ENCODE measurements at places on chromosomes 3 and 15.

GRCh38 chr3:168117853-168118313 lies 22.2 kb upstream of the GOLIM4 start:
- DNase-seq = no peak

DNA sequence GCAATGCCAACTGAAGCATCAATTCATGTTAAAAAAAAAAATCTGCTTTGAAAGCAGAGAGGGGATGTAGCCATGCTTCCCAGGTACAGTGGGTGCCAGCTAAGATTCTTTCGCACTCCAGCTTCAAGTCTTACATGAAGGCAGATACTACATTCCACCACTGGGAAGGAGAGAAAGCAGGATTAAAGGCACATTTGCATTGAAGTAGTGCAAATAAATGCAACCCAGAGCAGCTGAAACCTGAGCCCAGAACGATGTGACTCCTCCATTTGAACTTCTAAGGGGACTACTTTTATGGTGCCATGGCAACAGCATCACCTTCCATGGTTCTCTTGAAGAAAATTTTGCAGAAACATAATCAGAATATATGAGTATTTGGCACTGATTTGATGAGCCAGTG lies 19.1 kb upstream of the GJD2 start:
- no peak for DNase-seq

- DNase-seq = no peak
Observed at GRCh38 chr15:51253366-51253765, 85.0 kb downstream of the CYP19A1 start.

- no peak for DNase-seq
Observed at GRCh38 chr3:123004201-123004918, 23.2 kb downstream of the SEMA5B start.

DNA sequence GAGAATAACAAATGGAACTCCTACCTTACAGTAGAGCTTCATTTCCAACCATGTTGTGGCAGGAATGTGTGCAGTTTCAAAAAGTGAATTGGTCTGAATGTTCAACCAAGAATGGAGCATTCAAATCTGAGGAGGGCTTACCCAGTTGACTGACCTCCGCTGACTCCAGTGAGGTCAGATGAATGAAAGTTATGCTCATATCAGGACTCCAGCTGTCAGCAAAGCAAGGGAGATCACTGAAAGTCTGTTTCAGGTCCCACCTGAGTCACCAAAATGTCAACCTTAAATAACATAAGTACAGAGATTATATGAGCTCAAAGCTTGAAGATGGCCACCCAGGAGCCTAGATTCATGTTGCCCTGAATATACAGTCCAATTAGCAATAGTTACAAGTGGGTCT lies 473.5 kb downstream of the RBMS3 start:
- no peak for DNase-seq

DNA sequence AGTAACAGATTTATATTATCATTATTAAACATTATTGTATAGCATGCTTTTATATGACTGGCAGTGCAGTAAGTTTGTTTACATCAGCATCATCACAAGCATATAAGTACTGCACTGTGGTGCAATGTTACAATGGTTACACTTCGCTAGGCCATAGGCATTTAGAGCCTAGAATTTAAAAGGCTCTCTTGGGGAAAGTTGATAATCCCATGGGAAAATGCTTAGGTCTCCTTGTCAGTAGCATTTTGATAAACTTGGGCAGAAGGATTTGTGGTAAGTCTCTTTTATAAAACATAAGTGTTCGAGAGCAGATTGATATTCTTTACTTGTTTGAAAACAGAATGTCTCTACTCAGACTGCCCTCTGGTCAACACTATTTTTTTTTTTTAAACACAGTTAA lies 7.5 kb downstream of the DTWD1 start:
- DNase-seq = no peak

DNA sequence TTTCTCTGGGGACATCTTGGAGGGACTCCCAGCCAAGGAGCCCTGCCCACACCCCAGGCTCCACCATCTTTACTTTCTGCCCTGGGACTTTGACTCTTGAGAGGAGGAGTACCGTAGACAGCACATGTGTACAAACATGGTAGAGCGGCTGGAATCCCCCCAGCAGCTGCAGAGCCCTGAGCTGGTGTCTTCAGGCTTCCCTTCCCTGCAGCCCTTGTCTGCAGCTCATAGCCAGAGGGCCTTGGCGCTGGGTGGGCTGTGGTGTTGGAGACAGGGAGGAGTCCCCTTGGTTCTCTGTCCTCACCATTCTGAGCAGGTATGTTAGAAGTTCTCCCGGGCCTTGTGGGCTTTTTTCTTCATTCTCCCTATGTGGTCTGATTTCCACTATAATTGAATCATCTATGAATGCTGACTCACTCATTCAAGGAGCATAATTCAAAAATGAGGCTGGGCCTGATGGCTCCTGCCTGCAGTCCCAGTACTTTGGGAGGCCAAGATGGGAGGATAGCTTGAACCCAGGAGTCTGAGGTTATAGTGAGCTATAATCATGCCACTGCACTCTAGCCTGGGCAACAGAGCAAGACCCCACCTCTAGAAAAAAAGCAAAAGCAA lies 97.8 kb upstream of the MEF2A start:
- DNase-seq = no peak

DNA sequence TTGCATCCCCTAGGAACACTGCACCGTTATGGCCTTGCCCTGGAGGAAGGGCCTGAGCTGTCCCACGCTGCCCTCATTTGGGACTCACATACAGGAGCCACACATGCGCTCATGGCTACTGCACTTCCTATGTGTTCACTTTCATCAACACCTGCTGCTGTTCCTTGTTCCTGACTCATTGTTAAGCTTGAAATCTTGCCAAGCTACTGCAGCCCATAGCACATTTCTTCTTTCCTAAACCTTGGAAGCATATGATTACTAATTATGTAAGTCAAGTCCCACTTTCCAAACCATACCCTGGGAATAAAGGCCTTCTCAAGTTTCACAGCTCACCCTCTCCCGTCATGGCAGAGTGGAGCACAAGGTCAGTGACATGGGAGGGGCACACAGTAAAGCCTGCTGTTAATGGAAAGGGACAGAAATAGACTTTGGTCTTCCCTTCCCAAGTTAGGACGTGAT lies 307.9 kb downstream of the CLSTN2 start:
- DNase-seq = no peak

GRCh38 chr3:127112796-127113570 lies 79.9 kb upstream of the PRR23E start:
- no peak for DNase-seq

- no peak for DNase-seq
Observed at GRCh38 chr3:101039285-101039684, 46.1 kb upstream of the ABI3BP start.
